ENCODE measurements at places on chromosomes 7 and 10. TPM values are rescaled to one million over a fixed set of nuclear protein-coding genes. Genes with fewer than 3 reads are reported as not detected.

GRCh38 chr10:103727546-103727963, 127.8 kb downstream of the SH3PXD2A start:
- no peaks in the 10 kb centered on the region for H3K36me3 ChIP-seq
- no peak for DNase-seq
- H3K4me3 ChIP-seq = no peak overlapping the region
- H3K27ac ChIP-seq = no peak overlapping the region

DNA sequence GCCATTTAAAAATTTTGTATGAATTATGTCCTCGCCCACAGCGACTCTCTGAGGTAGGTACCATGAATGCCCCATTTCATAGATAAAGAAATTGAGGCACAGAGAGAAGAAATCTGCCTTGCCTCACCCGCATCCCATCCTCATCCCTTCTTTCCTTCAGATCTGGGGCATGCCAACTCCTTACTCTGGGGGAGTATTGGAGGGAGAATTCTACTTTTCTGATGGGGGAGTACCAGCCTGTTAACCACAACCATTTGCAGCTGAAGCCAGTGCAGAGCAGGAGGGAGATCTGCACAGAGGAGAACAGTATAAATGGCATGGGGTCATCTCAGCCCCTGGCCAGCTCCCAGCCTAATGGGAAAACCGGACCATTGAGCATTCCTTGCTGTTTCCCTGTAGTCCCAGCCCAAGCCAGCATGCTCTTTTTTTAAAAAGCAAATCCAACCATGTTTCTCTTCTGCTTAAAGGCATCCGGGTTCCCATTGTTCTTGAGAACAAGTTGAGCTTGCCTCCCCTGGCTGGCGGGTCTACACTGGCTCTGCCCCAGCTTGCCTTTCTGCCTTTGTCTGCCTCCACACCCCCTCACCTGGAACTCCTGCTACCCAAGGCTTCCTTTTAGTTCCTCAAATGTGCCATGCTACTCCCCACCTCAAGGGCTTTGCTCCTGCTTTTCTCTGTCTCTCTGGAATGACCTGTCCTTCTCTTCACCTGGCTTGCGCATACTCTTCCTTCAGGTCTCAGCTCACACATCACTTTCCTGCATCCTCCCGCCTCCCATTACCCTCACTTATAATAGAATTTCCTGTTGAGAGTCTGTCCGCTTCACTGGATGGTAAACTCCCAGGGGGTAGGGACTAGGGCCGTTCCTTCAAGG, 8.8 kb upstream of the ZNF503 start:
- no peak for DNase-seq
- H3K27ac ChIP-seq = no peak overlapping the region
- H3K27me3 ChIP-seq = peaks cover 27% of the 10 kb centered on the region
- H3K36me3 ChIP-seq = no peaks in the 10 kb centered on the region
- H3K4me3 ChIP-seq = no peak overlapping the region

- no peaks in the 10 kb centered on the region for H3K4me1 ChIP-seq
- peaks cover 5% of the 10 kb centered on the region for H3K27me3 ChIP-seq
- H3K4me3 ChIP-seq = no peak overlapping the region
- H3K36me3 ChIP-seq = no peaks in the 10 kb centered on the region
- no peak for DNase-seq
Measured at GRCh38 chr7:485188-486081, 34.2 kb downstream of the PDGFA start.

DNA sequence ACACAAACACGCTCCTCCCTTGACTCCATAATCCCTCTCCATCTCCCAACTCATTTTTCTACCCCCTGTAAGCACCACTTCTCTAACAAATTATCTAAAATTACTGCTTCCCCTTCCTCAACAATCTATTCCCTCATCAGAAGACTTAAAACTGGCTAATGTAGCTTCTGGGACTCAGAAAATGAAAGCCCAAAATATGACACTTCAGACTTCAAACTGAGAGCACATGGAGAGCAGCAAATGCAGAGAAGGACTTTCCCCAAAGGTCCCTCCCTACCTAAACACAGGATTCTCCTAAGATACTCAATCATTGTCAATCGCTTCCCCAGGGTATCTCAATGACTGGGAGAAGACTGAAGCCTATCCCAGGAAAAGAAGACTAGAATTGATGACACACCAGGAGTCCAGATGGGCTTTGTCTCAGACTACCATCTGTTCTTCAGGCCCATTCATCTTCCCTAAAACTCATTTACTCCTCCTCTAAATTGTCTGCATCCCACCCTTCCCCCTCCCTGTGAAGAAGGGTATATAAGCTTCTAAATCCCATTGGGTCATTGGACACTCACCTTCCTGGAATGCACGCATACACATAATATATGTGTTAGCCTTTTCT, 39.2 kb downstream of the ST8SIA6 start:
- no peaks in the 10 kb centered on the region for H3K36me3 ChIP-seq
- DNase-seq = no peak
- peaks cover 3% of the 10 kb centered on the region for H3K4me1 ChIP-seq
- no peaks in the 10 kb centered on the region for H3K27me3 ChIP-seq
- no peak overlapping the region for H3K4me3 ChIP-seq

GRCh38 chr7:322111-322671, 32.2 kb downstream of the FOXL3 start:
- DNase-seq = peak; percentile 84
- peaks cover 17% of the 10 kb centered on the region for H3K27me3 ChIP-seq
- H3K4me1 ChIP-seq = no peaks in the 10 kb centered on the region
- no peak overlapping the region for H3K4me3 ChIP-seq
- no peak overlapping the region for H3K27ac ChIP-seq

- no peaks in the 10 kb centered on the region for H3K36me3 ChIP-seq
- no peaks in the 10 kb centered on the region for H3K4me1 ChIP-seq
- H3K27me3 ChIP-seq = no peaks in the 10 kb centered on the region
- H3K4me3 ChIP-seq = no peak overlapping the region
- no peak overlapping the region for H3K27ac ChIP-seq
Measured at GRCh38 chr7:121196286-121196685, 132.5 kb upstream of the WNT16 start.

- H3K4me1 ChIP-seq = peaks cover 33% of the 10 kb centered on the region
- H3K27me3 ChIP-seq = no peaks in the 10 kb centered on the region
- H3K4me3 ChIP-seq = no peak overlapping the region
- no peak for DNase-seq
- no peaks in the 10 kb centered on the region for H3K36me3 ChIP-seq
- H3K27ac ChIP-seq = no peak overlapping the region
Measured at GRCh38 chr7:92639966-92640365, 49.8 kb upstream of the FAM133B start.

DNA sequence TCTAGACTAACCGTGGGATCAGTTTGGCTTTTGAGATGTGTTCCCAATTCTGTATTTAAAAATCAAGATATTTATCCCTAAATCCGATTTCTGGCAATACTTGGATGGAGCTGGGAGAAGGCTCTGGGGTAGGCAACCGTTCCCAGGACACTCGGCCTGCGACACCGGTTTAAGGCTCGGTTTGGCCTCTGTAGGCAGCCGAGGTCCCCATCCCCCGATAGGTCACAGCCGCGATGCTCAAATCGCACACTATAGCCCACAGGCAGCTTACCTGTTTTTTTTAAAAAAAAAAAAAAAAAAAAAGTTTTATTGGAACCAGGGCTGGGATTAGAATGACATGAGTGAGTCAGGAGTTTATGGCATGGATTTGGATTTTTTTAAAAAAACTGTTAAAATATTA, 729 bp upstream of the TAF3 start:
- H3K4me1 ChIP-seq = peaks cover 23% of the 10 kb centered on the region
- H3K36me3 ChIP-seq = no peaks in the 10 kb centered on the region
- H3K27me3 ChIP-seq = no peaks in the 10 kb centered on the region
- peak overlapping the region; percentile 87 for H3K4me3 ChIP-seq

GRCh38 chr7:116426428-116427156, 72.9 kb upstream of the CAV2 start:
- no peaks in the 10 kb centered on the region for H3K36me3 ChIP-seq
- no peaks in the 10 kb centered on the region for H3K4me1 ChIP-seq
- no peaks in the 10 kb centered on the region for H3K27me3 ChIP-seq

DNA sequence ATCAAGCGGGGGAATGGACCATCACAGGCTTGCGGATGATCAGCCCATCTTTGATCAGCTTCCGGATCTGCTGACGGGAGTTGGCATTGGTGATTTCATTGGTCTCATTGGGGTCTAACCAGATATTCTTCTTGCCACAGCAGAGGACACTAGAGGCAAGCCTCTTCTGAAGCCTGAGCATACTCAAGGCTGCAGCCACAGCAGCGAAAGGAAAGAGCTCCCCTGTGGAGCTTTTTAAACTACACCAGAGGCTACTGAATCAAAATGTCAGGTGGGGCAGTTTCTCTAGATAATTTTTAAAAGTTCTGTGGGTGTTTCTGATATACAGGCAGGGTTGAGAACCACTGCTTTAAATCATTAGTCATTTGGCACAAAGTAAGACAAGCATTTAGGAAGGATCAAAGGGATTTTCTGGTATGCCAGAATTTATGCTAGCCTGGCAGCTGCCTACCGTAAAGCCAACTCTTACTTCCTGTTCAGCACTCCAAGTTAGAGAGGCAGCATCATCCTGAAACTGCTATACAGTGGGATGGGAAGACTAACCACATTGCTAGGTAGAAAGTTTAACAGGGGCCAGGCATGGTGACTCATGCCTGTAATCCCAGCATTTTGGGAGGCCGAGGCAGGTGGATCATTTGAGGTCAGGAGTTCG, 7.0 kb downstream of the NAPEPLD start:
- no peak overlapping the region for H3K4me3 ChIP-seq
- no peaks in the 10 kb centered on the region for H3K36me3 ChIP-seq
- DNase-seq = no peak
- peaks cover under 1% of the 10 kb centered on the region for H3K4me1 ChIP-seq

GRCh38 chr10:46301721-46302479, 15.1 kb downstream of the ANTXRL start:
- H3K27me3 ChIP-seq = no peaks in the 10 kb centered on the region
- DNase-seq = no peak
- no peak overlapping the region for H3K27ac ChIP-seq
- H3K4me1 ChIP-seq = peaks cover 13% of the 10 kb centered on the region

GRCh38 chr10:47449979-47450378, 33.9 kb downstream of the ANXA8 start:
- no peak overlapping the region for H3K27ac ChIP-seq
- H3K27me3 ChIP-seq = no peaks in the 10 kb centered on the region
- no peak overlapping the region for H3K4me3 ChIP-seq

- no peaks in the 10 kb centered on the region for H3K27me3 ChIP-seq
- DNase-seq = no peak
- H3K4me3 ChIP-seq = no peak overlapping the region
- no peaks in the 10 kb centered on the region for H3K36me3 ChIP-seq
Measured at GRCh38 chr10:127216786-127217185, 20.4 kb upstream of the INSYN2A start.

DNA sequence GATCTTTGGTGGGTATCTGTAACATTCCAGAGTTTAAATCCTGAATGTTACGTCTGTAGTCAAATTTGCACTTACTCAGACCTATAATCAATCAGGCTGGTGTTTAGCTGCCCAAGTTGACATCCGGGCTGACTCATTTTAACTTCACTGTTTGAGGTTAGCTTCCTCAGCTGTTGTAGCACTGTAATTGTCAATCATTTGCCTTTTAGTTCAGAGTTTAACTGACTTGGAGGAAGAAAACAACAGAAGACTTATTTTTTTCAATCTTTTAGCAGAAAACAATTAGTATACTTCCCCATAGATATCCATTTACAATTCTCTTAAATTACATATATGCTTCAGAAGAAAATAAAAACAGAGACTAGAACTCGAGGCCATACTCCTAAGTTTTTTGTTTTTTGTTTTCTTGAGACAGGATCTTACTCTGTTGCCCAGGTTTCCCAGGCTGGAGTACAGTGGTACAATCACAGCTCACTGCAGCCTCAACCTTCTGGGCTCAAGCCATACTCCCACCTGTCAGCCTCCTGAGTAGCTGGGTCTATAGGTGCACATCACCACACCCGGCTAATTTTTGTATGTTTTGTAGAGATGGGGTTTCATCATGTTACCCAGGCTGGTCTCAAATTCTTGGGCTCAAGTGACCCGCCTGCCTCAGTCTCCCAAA, 38.5 kb upstream of the LRRC17 start:
- DNase-seq = no peak
- no peaks in the 10 kb centered on the region for H3K36me3 ChIP-seq
- no peak overlapping the region for H3K27ac ChIP-seq
- H3K4me3 ChIP-seq = no peak overlapping the region
- H3K27me3 ChIP-seq = no peaks in the 10 kb centered on the region

GRCh38 chr7:30285536-30286284, 1.3 kb downstream of the ZNRF2 start:
- peaks cover 39% of the 10 kb centered on the region for H3K4me1 ChIP-seq
- peak overlapping the region; percentile 80 for H3K27ac ChIP-seq
- H3K27me3 ChIP-seq = no peaks in the 10 kb centered on the region
- peak; percentile 68 for DNase-seq

CPN1 gene
- not detected for polyA plus RNA-seq

FAM200A gene
- polyA plus RNA-seq = 7.6 TPM

SPDYE5 gene
- polyA plus RNA-seq = 0.58 TPM

HOXA4 gene
- 0.20 TPM for polyA plus RNA-seq

TBC1D12 gene
- not detected for polyA plus RNA-seq
